GM23338 (cell line): ENCODE measurements at places on chromosomes 5 and 9. TPM values are rescaled to one million over a fixed set of nuclear protein-coding genes. Genes with fewer than 3 reads are reported as not detected.

- DNase-seq = peak; percentile 90
These were observed 191.5 kb downstream of the ROR2 start for GRCh38 chr9:91758491-91758981.

GRCh38 chr5:82285206-82285605 is 7.1 kb upstream of the RPS23 start:
- no peak for DNase-seq

DNA sequence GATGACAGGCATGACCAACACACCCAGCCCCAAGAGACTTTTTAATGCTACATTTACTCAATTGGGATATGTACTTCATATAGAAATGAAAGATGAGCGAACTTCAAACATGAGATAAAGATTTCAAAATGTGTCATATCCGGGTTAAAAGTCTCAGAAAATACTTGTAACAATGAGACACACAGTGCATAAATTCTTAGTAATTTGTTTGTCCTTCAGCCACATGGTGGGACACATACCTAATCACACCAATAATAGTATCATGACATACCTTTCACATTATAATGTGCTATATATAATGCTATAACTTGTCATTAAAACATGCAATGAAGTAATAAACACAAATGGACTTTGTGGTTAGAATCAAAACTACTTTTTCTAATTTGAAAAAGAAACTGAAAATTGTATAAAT is 204.7 kb upstream of the RFX3 start:
- DNase-seq = no peak

PIP5K1B gene
- 1.3 and 2.1 TPM in 2 replicates for polyA plus RNA-seq

- no peak for DNase-seq
These were observed 1609.2 kb upstream of the ACO1 start for GRCh38 chr9:30775236-30775635.

DNA sequence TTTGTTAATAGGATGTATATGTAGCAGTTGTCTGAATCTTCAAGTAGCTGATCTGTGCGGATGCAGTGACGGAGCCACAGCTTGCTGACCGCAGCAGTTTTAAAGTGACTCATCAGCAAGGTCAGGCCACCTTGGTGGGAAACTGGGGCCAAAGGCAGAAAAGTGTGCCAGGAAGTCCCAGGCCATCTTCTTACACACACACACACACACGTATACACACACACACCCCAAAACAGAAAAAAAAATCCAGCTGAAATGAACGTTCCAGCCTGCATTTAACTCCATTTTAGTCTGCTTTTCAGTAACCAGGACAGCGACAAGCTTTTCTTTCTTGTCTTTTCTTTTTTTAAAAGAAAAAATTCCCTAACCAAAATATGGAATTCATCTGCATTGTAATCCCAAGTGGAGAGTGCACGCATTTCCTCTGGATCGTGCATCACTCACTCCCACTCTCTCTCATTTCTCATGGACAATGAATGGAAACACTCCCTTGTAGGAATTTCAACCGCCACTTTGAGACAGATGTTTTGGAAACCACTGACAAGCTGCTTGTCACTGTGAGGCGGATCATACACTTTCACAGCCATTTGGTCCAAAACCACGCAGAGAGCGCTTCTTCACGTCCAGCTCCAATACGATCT is 103.9 kb downstream of the LHFPL2 start:
- no peak for DNase-seq

- no peak for DNase-seq
These were observed 22.7 kb upstream of the SSBP2 start for GRCh38 chr5:81773574-81773973.

ANKRD20A1 gene
- polyA plus RNA-seq = 0.59 and 0.91 TPM in 2 replicates

DNA sequence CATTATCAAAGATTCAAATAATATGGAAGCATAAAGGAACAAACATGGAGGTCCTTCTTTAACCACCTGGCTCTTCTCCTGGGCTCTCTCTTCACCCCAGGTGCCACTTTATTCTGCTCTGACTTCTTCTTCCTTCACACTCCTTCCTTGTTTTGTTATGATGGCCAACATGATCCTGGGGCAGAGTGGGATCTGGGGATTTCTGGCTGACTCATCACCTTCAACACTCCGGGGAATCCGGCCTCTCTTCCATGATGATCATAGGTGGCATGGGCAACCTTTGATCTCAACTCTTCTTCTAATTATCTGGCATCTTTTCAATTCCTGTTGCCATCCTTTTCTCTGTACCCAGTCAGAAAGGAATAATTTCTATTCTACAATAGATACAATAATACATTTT is 62.1 kb upstream of the TRPC7 start:
- no peak for DNase-seq

PCDHGA7 gene
- polyA plus RNA-seq = 0.44 and 0.50 TPM in 2 replicates

PCDHGA4 gene
- 0.33 and 0.99 TPM in 2 replicates for polyA plus RNA-seq

IL9 gene
- polyA plus RNA-seq = not detected in 2 replicates

DNA sequence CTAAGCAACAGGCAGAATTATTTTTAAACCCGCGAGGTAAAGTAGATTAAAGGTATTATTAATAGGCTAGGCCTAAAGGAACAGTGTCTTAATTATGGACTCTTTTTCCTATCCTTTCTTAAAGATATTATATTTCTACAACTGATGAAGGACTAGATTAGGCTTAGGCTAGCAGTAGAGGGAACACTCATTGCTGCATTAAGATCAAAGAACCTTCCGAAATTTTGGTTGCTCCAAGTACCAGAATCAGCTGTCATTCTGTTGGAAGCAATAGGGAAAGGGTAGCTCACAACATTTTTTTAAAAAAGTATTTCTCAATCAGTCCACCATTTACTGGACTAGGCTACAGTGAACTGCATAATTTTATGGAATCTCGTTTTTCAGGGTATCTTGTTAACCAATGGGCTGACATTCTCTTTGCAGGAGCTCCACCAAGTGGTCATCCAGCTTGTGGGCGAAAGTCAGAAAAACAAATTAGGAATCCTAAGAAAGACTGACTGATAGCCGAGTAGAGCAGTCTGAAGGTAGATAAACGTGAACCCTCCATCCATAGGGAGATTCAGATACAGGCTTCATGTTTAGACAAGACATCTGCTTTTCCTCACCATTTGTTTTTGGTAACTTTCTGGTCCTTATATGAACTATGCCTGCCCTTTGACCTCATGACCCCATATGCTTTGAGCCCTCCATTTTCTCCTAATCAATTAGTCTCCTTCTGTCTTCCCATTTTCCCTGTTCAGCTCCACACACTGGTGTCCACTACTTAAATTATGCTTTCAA is 103.6 kb upstream of the CHD1 start:
- DNase-seq = peak; percentile 80

C9orf153 gene
- 0.24 and 0.29 TPM in 2 replicates for polyA plus RNA-seq

GRCh38 chr5:55176176-55176818 is 3.3 kb upstream of the CDC20B start:
- peak; percentile 93 for DNase-seq

MYO10 gene
- 276 TPM in 2 replicates for polyA plus RNA-seq

UGT3A2 gene
- polyA plus RNA-seq = 17.2 and 19.5 TPM in 2 replicates

MYOZ3 gene
- 10.9 and 12.7 TPM in 2 replicates for polyA plus RNA-seq

NUDT12 gene
- polyA plus RNA-seq = 9.3 and 11.5 TPM in 2 replicates

- DNase-seq = no peak
These were observed 7.9 kb upstream of the AMBP start for GRCh38 chr9:114086009-114086408.

- no peak for DNase-seq
These were observed 6.9 kb upstream of the RIC1 start for GRCh38 chr9:5622016-5622415.

DNA sequence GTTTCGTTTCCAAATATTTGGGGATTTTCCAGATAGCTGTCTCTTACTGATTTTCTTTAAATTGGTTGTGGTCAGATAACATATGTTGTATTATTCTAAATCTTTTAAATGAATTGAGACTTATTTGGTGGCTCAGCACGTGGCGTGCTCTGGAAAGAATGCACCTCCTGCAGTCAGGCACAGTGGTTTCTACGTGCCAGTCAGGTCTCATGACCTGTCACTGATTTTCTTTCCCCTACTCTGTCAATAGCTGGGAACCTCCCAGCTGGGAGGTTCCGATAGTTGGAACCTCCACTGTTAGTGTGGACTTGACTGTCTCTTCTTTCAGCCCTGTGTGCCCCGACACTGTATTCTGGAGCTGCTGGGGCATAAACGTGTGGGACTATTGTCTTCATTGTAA is 27.6 kb downstream of the TRIP13 start:
- DNase-seq = no peak

- no peak for DNase-seq
These were observed 590.5 kb downstream of the CSNK1G3 start for GRCh38 chr5:124102486-124102885.

DNA sequence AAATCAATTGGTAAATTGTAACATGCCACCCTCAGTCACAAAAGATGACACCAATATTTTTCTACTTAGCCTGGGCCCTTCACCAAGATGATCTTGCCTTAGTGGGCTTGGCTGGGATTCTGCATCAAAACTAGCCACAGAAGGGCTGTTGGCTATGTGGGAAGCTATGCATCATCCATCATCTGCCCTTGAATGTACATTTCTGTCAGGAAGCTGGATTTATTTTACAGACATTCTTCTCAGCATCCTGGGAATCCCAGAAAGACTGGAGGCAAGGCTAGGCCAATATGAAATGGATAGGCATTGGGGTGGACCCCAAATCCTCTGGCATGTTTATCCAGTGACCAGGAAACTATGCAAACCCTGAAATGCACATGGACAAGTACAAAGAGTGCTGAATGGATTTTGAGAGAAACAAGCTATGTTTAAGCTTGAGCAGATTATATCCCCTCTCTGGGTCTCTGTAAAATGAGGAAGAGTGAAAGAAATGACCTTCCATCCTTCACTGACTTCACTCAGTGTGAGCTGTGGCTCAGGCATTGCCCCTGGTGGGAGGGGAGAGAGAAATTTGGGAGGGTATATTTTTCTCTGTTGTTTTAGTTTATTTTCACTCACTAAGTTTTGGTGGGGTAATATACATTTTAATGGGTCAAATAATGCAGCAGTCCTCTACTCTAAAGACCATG is 283.6 kb downstream of the EBF1 start:
- DNase-seq = no peak

GRCh38 chr5:59582746-59583145 is 310.8 kb downstream of the PDE4D start:
- DNase-seq = no peak

DNA sequence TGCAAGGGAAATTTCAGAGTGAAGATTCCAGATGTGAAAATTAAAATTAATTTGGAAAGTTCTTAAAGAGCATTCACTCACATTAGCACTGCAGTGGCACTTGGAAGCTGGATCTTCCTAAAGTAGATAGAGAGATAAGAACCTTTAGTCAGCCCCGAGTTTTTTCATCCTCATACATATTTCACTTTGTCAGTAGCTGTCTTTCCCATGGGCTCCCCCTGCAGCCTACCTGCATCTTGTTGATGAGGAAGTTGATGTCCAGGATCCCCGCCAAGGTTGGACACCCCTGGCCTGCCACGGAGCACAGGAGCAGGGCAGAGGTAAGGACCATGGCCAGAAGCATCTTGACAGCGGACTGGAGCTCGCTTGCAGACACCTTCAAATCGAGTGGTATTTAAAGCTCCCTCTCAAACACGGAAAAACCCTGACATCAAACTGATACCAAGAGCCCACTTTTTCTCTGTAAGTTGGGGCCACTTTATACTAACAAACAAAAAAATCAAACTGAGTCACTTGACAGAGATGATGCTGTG is at the start of gene IL9:
Gene IL9, minus strand, starts transcription at position 368 of the 533 bp plus-strand sequence. Its CDS starts 25 bp downstream, at position 343.
- no peak for DNase-seq

DNA sequence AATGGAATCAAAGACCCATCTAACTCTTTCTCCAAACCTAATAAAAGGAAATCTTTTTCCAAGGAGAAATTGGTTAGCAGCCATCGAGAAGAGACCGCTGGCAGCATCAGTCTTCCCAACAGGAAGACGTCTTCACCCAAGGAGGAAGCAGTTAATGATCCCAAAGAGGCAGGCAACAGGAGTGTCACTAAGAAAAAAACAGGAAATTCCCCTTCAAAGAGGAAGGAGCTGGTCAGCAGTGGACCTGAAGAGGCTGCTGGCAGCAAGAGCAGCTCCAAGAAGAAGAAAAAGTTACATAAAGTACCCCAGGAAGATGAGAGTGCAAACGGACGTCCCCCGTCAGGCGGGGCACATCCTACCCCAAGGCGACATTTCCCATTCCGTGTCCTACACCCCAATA is 143.7 kb downstream of the ELAVL2 start:
- no peak for DNase-seq

DNA sequence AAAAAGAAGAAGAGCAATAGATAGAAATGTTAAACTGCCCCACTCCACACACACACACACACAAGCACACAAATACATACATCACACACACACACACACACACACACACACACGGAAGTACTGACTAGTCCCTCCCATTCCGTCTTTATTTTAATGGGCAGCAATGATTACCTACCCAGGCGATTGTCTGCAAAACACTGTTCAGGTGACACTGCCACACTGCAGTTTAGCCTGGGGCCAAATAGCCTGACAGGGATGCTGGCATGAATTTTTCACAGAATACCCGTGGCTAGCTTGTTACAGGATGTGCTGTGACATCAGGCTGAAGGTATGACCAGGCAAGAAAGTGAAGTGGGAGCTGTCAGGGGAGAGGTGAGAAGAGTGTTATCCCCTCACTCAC is 86.9 kb downstream of the FRMD3 start:
- no peak for DNase-seq
